ENCODE measurements at places on chromosomes 3 and 15. TPM values are rescaled to one million over a fixed set of nuclear protein-coding genes. Genes with fewer than 3 reads are reported as not detected.
A peak's percentile ranks its signal among the peaks of the same experiment; 100 is the strongest.

HRH1 gene
- total RNA-seq: 7.3 TPM

ARHGEF26 gene
- 110 TPM for total RNA-seq

GCSAM gene
- not detected for total RNA-seq

BBS4 gene
- total RNA-seq: 78.6 TPM

GRCh38 chr3:180530276-180530675 lies 71.7 kb upstream of the TTC14 start:
- H3K27ac ChIP-seq: no peak overlapping the region
- H3K4me3 ChIP-seq: no peak overlapping the region
- no peaks in the 10 kb centered on the region for H3K27me3 ChIP-seq
- no peaks in the 10 kb centered on the region for H3K4me1 ChIP-seq
- no peak for DNase-seq

GRCh38 chr3:37970802-37971201 lies 19.8 kb upstream of the VILL start:
- DNase-seq: no peak
- H3K27ac ChIP-seq: peak overlapping the region; percentile 36
- H3K4me3 ChIP-seq: no peak overlapping the region
- H3K36me3 ChIP-seq: peaks cover 7% of the 10 kb centered on the region
- peaks cover 26% of the 10 kb centered on the region for H3K4me1 ChIP-seq
- H3K27me3 ChIP-seq: no peaks in the 10 kb centered on the region

- H3K27me3 ChIP-seq: no peaks in the 10 kb centered on the region
- H3K4me3 ChIP-seq: no peak overlapping the region
- no peaks in the 10 kb centered on the region for H3K4me1 ChIP-seq
- no peaks in the 10 kb centered on the region for H3K36me3 ChIP-seq
- H3K27ac ChIP-seq: no peak overlapping the region
- DNase-seq: no peak
Observed at GRCh38 chr3:31133541-31133940, 239.1 kb upstream of the GADL1 start.

- H3K27ac ChIP-seq: no peak overlapping the region
- no peaks in the 10 kb centered on the region for H3K36me3 ChIP-seq
- no peaks in the 10 kb centered on the region for H3K27me3 ChIP-seq
- H3K4me3 ChIP-seq: no peak overlapping the region
- H3K4me1 ChIP-seq: no peaks in the 10 kb centered on the region
Observed at GRCh38 chr15:42704492-42704926, 32.4 kb downstream of the CDAN1 start.

DNA sequence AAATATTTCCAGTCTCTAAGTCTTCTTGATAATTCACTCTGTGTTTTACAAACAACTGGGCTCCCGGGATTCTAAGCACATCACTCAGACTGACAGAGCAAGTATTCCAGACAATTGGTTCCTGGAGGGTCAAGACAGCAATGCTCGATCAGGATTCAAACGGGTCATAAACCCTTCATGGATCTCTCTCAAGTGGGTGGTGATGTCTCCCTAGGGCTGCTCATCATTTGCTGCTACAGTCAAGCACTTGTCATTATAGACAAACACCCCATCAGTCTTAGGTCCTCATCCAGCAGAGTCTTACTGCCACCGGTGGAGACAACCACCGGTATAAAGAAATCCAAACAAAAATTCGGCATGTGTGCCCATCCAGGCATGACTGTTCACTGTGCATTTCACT lies 921.1 kb downstream of the FHIT start:
- no peaks in the 10 kb centered on the region for H3K4me1 ChIP-seq
- no peaks in the 10 kb centered on the region for H3K36me3 ChIP-seq
- H3K4me3 ChIP-seq: no peak overlapping the region

DNA sequence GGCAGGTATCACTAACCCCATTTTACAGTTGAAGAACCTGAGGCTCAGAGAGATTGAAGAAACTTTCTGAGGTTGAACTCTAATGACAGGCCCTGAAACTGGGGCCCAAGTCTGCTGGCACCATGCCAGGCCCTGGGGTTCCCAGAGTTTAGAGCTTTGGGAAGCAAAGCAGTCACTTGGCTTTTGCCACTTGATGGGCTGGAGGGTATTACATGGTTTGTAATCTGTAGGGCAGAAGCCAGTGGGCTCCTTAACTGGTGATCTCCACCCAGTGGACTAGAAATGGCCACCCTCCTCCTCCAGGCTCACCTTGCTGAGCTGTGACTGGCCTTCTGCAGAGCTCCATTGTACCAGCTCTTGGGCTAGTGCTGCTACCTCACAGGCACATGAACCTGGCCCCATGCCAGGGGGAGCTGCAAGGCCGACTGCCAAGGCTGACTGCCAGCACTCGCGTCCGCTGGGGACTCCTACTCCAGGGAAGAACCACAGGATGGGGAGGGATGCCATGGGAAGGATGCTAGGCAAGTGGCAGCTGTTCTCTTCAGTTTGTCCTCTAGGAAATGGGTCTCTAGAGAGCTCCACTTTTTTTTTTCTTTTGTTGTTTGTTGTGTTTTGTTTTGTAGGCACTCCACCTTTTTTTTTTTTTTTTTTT lies 104.8 kb downstream of the ETFA start:
- no peaks in the 10 kb centered on the region for H3K4me1 ChIP-seq
- peaks cover 3% of the 10 kb centered on the region for H3K36me3 ChIP-seq
- DNase-seq: peak; percentile 66
- no peaks in the 10 kb centered on the region for H3K27me3 ChIP-seq
- no peak overlapping the region for H3K4me3 ChIP-seq

GRCh38 chr3:37559461-37559860 lies 302.2 kb upstream of the CTDSPL start:
- no peaks in the 10 kb centered on the region for H3K4me1 ChIP-seq
- no peak for DNase-seq
- H3K36me3 ChIP-seq: no peaks in the 10 kb centered on the region
- no peak overlapping the region for H3K27ac ChIP-seq

All from upper lobe of left lung (tissue), 6 donors.